Femur (tissue), 1 donor: ENCODE measurements at places on chromosomes 2 and 18.
A peak's percentile ranks its signal among the peaks of the same experiment; 100 is the strongest.

DNA sequence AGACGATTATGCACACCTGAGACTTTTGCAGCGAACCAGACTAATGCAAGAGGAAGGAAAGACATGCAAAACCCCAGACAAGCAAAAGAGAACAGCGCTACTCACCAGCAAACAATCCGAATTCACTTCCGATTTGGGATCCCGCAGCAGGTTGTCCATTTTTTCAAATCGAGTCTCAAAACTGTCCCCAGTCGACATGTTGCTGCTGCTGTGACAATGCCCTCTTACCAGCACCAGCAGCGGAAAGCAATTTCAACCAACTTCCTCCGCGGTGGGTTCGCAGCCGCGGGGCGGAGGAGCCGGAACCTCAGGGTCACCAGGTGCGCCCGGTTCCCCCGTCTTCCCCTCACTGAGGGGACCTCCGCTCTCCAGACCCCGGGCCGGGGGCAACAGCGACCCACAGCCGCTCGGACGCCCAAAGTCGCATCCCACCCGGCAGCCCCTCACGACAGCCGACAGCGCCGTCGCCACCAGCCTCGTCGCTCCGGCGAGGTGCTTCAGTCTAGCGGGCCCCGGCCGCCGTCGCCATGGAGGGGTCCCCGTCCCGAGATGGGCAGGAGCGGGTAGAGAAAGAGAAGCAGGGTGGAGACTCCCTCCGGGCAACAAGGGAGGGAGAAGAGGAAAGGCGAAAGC, 784 bp downstream of the ROCK1 start:
- DNase-seq: peak; percentile 61

DNA sequence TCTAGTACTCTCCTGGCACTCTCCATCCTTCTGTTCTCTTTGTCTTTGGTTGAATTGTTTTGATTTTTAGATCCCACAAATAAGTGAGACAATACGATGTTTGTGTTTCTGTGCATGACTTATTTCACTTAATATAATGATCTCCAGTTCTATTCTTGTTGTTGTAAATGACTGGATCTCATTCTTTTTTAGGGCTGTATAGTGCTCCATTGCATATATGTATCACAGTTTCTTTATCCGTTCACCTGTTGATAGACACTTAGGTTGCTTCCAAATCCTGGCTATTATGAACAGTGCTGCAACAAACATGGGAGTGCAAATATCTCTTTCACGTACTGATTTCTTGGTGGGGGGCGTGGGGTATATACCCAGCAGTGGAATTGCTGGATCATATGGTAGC, 245.0 kb downstream of the ADCYAP1 start:
- no peak for DNase-seq

GRCh38 chr2:66252109-66252508, 182.8 kb upstream of the MEIS1 start:
- DNase-seq: no peak

DNA sequence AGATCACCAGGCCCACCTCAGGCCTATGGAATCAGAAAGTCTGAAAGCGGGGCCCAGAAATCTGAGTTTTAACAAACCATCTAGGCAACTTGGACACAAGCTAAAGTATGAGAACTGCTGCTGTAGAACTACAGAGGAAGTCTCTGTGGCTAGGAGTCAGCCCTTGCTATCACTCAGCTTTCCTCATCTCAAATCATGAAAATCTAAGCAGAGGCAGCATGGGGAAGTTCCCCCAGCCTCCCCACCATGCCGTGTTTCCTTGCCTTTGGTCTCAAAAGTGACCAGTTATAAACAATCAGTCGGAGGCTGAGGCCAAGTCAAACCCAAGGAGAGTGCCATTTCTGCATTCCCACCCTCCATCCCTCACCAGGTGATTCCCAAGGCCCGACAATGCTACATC, 404.7 kb downstream of the BCL11A start:
- DNase-seq: no peak

DNA sequence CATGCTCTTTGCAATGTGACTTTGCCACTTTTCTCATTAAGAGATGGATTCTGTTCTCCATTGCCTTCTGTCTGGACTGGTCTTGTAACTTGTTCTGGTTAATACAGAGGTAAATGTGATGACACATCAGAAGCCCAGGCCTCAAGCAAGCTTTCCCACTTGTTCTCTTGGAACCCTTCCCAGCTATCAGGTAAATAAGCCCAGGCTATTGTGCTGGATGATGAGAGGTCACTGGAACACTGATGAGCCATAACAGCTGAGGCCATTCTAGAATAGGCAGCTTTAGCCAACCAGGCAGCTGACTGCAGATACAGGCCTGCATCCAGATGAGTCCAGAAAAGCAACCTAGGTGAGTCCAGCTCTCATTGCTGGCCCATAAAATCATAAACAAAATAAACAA, 1007.0 kb upstream of the ACVR2A start:
- DNase-seq: no peak

DNA sequence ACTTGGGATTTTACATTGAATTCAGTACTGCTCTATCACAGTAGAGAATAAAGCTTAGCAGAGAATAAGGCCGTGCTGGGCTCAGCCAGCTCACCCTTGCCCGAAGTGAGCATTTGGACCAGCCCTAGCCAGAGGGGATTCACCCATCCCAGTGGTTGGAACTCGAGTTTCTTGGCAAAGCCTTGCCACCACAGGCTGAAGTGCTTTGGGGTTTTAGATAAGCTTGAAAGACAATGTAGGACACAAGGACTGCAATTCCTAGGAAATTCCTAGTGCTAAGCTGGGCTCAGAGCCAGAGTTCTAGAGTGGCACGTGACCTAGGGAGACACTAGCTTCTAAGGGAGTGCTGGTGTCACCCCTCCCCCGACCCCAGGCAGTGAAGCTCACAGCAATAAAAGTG, 28.0 kb downstream of the SERPINB11 start:
- DNase-seq: no peak

DNA sequence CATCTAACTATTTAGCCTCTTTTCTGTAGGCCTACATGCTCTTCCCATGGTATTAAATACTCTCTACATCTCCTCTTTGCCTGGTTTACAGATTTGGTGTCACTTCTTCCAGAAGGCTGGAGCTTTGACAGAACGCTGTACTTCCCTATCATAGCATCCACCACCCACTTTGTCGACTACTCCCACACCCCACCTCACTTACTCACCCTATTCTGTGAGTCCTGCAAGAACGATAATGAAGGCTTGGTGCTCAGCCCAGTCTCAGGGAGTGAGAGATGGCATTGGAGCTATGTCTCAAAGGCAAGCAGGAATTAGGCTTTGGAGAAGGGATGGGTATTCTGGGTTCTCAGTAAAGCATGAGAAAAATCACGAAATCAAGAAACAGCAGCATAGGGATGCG, 20.3 kb upstream of the KDM3A start:
- DNase-seq: no peak

DNA sequence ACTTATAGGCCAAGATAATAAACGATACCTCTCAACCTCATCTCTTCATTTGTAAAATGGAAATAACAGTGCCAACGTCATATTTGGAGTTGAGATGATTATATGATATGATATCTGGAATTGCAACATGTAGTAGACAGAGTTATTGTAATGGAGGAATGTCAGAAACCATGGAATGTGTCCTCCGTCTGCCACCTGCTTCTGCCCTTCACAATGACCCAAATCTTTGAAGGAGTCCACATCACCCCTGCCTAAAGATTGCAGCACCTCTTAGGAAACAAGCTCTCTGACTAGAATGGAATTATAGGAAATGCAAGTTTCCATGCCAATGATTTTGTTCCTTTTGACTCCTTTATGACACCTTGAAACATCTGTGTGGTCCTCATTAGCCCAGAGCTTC, 14.9 kb downstream of the NR4A2 start:
- DNase-seq: no peak

GRCh38 chr2:205051417-205051816, 506.1 kb downstream of the PARD3B start:
- DNase-seq: no peak
